ENCODE measurements at places on chromosomes 6 and 20.
A peak's percentile ranks its signal among the peaks of the same experiment; 100 is the strongest.

DNA sequence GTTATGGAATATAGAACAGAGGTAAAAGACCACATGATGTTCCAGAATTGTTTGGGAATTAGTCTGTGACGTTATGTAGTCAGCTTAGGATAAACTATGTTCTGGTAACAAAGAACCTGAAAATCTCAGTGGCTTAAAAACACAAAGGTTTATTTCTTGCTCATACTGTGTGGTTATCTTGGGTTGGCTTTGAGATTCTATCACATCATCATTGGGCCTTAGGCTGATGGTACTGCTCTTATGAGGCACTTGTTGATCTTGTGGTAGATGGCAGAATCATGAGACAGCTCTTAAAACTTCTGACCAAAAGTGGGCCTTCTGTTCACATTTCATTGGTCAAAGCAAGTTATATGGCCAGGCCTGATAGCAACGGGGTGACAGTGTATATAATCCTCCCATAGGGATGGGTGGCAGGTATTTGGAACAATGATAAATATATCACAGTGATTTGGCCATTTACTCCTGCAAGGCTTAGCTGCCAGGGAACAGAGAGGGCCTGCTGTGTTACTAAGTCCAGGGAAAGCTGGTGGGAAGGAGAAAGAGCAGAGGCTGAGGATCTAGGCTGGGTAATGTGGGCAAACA is 13.5 kb downstream of the DHX35 start:
- no peak for DNase-seq

DNA sequence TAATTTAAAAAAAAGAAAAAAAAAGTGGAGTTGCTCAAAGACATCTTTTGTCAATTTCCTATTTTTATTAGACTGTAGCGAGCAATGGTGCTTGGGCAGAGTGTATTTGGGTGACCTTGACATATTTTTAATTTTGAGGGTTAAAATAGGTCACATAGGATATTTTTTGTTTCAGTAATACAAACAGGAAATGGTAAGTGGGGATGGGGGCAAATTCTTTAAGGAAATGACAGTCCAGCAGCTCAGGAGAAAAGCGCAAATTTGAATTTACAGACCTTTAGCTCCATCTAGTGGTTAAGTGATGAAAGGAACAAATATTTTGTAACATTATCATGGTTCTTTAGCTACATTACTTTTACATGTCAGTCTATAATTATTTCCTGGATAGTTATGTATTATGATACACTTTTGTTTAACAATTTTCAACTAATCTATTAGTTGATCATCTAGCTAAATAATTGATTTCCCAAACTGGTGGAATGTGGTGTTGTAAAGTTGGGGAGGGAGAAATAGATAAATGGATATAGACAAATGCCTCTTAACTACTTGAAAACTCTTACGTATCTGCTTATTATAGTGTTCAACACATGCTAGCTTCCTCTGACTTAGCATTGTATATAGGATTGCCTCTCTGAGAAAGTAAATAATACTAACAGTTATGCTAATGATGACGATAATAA is 10.0 kb downstream of the CITED2 start:
- DNase-seq = no peak

DNA sequence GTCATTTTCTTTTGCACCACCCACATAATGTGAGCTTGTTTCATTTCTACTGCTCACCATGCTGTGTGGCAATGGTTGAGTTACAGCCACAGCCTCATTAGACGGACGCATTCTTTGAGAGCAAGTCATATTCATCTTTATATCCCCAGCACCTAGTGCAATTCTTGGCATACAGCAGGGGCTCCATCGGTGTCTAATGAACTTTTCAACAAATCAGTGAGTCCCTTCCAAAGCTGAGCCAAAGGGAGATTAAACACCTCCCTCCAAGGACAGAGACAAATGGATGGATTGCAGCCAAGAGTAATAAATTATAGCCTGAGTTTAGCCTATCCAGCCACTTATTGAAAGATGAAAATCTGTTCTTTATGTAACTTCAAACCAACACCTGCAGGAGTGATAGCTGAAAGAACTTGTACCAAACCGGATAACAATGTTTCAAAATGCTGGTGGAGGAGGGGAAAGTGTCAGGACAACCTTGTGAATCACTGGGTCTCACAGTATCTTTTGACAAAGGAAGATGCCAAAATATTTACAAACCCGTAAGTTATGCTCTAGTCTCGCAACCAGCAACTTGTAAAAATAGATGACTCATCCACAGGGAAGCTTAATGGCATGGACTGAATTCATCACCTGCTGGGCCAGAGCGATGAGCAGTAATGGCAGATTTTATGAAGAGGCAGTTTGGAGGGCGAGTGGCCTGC is 139.0 kb downstream of the PXDC1 start:
- no peak for DNase-seq

DNA sequence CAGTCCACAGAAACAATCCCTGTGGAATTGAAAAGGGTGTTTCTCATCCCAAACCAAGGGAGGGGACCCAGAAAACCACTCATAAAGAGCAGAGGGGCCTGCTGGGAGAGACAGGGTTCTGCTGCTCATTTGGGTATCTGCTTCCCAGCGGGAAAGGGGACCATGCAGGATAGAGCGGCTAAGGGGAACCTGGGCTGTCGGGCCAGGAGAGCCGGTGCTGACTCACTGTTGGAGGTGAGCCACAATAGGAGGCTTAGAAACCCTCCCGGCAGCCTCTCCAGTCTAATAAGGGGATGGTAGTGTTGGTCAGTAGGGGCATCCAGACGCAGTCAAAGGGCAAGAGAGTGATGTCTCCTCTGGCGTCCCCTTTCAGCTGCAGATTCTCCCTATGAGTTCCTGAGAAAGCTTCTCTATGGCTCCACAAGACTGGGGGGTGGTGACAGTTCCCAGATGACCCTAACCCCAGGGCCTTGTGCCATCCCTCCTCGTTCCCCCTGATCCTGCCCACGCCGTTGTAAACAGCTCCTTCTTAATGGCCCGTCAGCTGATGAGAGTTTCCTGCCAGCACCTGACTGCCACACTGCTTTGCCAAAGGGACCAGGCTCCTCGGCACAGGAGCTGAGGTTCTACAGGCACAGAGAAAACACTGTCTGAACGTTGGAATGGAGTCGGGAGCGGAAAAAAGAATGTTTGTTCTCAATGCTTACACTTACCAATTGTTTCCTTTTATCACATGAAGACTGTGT is 646.1 kb upstream of the DEFB115 start:
- DNase-seq = no peak

- no peak for DNase-seq
Observed at GRCh38 chr6:158640519-158640918, 4.0 kb downstream of the DYNLT1 start.

GRCh38 chr20:57482148-57482547 is 42.8 kb downstream of the CTCFL start:
- peak; percentile 65 for DNase-seq

- no peak for DNase-seq
Observed at GRCh38 chr6:30882204-30882758, 2.0 kb upstream of the DDR1 start.

DNA sequence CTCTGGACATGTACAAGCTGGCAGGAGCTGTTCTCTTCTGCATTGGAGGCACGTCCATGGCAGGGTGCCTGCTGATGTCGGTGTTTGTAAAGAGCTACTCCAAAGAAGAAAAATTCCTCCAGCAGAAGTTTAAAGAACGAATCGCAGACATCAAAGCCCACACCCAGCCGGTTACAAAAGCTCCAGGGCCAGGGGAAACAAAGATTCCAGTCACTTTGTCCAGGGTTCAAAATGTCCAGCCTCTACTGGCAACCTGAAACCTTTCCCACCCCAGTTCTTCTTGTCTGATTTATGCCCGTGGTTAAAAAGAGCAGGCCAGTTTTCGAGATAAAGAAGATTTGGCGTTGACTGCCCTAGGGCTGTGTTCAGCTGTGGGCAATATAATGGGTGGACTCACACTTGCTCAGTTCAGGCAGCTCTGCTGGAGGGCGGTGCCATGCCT is 19.7 kb downstream of the NRSN1 start:
- DNase-seq = no peak

GRCh38 chr6:45773906-45774305 is 241.8 kb downstream of the CLIC5 start:
- no peak for DNase-seq

DNA sequence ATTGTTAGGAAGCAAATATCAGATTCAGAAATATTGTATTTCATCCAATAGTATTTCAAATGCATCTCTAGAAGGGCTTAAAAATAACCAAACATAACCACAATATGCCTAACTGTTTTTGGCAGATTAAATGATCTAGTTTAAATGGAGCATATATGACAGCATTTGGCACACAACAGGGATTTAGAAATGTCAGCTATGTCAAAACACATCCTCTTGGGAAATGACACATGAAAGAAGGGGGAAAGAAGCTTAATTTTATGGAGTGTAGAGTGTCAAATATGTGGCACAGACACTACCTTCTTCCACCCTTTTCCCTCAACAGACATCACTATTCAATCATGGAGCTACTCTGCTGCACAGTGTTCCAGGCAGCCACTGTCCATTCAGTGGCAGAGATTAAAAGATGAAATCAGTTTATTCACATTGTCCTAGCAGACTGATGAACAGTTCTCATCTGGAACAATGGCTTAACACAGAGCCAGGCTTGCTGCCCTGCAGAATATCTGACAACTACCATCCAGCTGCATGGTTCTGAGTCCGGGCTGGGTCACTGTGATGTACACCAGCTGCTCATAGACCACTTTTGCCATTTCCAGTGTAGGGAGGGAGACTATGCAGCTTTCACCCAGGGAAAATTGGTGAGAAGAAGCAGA is 349.8 kb downstream of the DHX35 start:
- DNase-seq = no peak

DNA sequence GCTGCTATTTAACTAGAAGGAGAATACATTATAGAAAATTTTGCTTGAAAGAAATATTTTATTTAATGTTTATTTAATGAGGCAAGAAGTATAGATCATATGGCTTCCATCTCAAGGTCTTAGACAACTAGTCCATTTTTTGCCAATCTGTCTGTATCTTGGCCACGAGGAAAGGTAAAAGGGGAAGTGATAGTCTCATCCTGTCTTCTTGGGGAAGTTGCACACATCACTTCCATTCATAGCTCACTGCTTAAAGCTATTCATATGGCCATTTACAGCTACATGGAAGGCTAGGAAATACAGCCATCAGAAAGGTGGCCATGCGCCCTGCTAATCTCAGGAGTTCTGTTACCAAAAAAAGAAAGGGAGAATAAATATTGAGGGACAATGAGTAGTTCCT is 50.8 kb downstream of the METTL24 start:
- DNase-seq = no peak

DNA sequence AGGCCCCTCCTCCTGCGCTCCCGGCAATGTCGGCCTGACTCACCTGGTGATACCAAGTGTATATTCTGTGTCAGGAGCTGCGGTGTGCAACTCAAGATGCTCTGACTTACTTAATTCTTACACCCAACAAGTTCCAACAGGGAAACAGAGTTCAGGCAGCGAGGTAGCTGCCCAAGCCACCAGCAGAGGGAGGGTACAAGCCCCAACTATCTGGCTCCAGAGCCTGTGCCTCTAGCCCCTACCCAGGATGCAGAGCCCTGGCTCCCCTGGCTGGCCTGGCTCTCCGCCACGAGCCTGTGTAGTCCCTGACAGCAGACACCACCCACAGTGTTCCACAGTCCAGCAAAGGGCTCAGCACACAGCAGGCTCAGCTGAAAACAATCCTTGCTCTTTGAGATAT is 34.9 kb downstream of the C20orf203 start:
- DNase-seq = no peak

DNA sequence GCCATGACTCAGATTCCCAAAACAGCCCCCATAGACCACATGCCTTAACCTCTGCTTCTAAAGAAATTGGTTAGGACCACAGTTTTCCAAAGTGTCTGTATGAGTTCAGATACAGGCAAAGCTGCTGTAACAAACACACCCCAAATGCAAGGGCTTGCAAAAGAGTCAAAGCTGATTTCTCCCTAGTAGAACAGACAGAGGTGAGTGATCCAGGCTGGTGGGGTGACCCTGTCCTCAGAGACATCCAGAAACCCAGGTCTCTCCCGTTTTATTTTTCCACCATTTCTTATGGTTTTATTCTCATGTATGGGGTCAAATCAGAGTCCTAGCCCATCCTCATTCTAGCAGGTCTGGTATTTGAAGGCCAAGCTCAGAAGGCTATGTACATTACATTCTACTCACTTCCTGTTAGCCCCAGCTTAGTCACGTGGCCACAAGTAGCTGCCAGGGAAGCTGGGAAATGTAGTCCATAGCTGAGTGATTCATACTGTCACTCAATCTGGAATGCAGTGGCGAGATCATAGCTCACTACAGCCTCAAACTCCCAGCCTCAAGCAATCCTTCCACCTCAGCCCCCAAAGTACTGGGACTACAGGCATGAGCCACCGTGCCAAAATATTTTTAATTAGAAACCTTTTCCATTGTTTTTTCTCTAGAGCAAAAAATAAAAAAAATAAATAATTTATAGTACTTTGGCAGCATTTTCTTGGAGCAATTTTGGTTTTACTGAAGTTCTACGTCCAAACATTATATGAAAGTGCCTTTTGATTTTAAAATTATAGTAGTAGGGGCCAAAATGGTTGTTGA is 175.2 kb downstream of the ZMYND8 start:
- peak; percentile 87 for DNase-seq

DNA sequence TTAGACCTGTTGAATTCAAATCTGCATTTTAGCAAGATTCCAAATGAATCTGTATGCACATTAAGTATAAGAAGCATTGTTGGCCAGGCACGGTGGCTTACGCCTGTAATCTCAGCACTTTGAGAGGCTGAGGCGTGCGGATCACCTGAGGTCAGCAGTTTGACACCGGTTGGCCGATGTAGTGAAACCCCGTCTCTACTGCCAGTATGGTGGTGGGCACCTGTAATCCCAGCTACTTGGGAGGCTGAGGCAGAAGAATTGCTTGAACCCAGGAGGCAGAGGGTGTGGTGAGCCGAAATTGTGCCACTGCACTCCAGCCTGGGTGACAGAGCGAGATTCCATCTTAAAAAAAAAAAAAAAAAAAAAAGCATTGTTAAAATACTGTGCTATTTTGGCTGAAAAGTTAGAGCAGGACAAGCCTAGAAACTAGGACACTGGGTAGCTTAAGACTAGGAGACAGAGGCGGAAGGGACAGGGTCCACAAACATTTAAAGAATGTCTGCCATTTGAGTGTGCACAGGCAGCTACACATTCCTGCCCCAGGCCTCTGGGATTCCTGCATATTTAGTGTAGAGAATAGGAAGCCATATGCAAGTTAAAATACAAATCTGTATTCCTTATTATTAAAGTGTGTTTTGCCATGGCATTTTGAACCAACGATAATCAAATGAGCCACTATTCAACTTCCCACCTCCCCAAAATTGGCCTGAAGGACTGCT is 45.1 kb upstream of the EEF1A1 start:
- no peak for DNase-seq

- DNase-seq = no peak
Observed at GRCh38 chr6:35025232-35026188, 115.6 kb downstream of the TCP11 start.

All from RWPE2 (cell line).